ENCODE measurements at places on chromosomes 2 and 18.

- no peak for DNase-seq
These were observed 25.1 kb upstream of the PRLH start for GRCh38 chr2:237541243-237541642.

GRCh38 chr2:197897960-197898678, 93.7 kb downstream of the PLCL1 start:
- no peak for DNase-seq

GRCh38 chr2:19754907-19755306, 146.9 kb downstream of the TTC32 start:
- no peak for DNase-seq

GRCh38 chr18:42067518-42067917, 112.5 kb downstream of the PIK3C3 start:
- no peak for DNase-seq

DNA sequence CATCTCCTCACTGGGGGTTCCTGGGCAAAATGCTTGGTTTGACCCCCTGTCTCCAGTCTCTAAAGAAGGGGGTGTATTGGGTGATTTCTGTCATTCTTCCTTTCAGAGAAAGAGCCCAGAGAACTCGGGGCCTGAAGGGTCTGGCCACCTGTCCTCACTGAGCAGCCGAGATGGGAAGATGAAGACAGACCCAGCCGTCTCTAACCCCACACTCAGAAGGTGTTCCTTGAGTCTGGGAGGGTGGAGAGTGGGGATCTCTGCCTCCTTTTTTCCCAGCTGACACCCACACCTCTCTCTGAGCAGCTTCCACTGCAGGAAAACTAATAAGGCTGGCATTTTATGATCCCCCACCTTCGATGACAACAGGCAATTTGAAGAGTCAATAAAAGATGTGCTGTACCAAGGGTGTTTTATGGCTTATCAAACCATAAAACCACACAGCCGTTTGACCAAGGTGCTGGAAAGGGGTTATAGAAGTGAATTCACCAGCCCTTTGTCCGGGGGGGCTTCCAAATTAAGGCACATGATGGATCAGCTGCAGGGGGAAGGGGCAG, 213.8 kb downstream of the SMAD2 start:
- no peak for DNase-seq

- no peak for DNase-seq
These were observed 58.7 kb upstream of the SP3 start for GRCh38 chr2:174023591-174024523.

GRCh38 chr2:75007819-75008218, 49.4 kb downstream of the POLE4 start:
- no peak for DNase-seq

DNA sequence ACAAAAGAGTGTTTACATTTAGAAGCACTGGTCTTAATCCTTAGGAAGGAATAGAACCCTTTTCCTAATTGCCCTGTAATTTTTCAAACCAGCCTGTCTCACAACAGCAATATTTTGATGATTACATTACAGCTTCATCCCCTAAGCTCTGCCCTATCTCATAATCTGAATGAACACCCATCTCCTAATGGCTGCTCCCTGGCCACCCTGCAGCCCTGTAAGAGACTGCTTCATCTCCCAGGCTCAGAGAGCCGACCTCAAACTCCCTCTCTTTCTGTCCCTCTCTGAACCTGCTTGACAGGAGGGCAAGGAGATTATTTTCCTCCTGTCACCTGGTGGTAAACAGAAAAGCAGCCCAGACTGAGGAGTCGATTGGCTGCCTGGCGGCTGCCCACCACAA, 107.8 kb downstream of the MAIP1 start:
- DNase-seq = no peak

DNA sequence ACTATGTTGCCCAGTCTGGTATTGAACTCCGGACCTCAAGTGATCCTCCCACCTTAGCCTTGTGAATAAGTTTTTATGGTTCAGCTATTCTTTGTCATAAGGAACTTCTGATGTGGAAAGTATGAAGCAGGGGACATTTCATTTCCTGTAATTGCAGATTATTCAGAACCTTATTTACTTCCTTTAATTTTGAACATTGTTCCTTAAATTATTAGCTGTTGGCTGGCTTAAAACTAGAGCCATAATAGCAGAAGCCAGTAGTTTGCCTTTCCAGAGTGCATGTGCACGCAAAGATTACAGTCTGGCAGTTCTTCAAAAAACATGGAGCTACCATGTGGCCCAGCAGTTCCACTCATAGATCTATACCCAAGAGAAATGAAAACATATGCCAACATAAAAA, 53.1 kb downstream of the PMS1 start:
- DNase-seq = no peak

- no peak for DNase-seq
These were observed 788.5 kb upstream of the LRRTM1 start for GRCh38 chr2:81093031-81093430.

GRCh38 chr18:48868468-48869466, 82.0 kb downstream of the SMAD7 start:
- DNase-seq = no peak

- DNase-seq = no peak
These were observed 1.0 kb downstream of the EPHA4 start for GRCh38 chr2:221571025-221571550.

DNA sequence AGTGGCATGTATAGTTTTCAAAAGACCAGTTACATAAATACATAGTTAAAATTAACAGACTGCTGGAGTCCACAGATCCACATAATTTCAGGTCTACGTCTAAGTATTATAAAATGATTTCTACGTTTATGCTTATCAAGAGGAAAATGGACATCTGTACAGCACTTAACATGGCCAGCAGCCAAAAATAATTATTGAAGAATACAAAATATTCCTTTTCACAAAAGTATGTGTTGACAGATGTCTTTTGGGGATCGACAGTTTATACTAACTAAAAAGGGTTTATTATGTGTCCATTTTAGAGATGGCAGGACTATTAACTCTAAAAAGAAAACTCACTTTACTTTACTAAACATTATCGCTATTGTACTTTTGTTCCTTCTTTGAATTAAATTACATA, 112.9 kb upstream of the RNU4ATAC start:
- DNase-seq = no peak

- no peak for DNase-seq
These were observed 8.4 kb upstream of the ARID5A start for GRCh38 chr2:96528006-96528699.

DNA sequence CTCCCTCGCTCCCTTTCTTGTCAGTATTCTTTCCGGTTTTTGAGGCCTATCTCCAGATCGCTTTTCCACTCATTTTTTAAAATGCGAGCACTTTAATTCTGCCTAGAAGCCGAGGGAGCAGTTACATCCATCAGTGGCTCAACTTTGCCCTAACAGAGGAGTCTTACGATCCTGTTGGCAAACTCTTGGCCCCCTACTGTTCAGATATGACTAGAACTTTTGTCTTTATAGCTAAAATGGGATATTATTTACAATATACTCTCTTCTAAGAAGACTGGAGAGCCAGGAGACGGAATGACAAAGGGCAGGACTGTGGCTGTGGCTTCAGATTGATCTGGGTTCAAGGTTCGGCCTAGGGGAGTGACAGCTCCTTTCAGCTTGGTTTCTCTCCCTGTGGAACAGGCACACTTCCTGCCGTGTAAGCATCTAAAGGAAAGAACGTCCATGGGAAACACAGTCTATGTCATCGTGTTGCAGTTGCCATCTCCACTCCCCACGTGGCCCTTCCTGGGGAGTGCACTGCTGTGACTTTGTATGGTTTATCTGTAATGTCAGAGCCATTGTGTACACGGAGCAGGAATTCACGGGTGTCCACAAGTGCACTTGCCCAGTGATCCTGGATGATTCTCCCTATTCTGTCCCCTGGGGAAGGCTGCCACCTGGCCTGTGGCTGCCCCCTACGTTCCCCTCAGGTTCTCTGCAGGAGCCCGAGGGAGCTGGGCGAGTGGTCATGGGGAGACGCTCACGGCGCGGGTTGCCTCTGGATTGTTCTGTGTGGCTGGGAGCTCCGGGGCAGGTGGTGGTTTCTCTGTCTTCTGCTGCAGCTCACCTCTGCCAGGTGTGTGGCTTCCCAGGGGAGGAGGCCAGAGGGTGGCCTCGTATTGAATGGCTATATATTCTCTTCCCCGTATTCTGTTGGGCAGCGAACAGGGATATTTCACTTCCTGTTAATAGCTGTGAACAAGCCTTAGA, 222.0 kb downstream of the LDLRAD4 start:
- DNase-seq = peak; percentile 79

- no peak for DNase-seq
These were observed 47.0 kb upstream of the GBX2 start for GRCh38 chr2:236215196-236215595.

- DNase-seq = no peak
These were observed 156.6 kb upstream of the ETAA1 start for GRCh38 chr2:67240507-67240906.

GRCh38 chr2:132871831-132872230, 201.8 kb upstream of the LYPD1 start:
- no peak for DNase-seq

Measured in COR-L47 (cell line).